Activated CD4-positive, alpha-beta T cell treated with anti-CD3 and anti-CD28 coated beads, Interleukin-2, amount 10 ng/mL, durations not matched to agents 7 days and 5 days (primary cell): ENCODE measurements at places on chromosomes 7 and 10. TPM values are rescaled to one million over a fixed set of nuclear protein-coding genes. Genes with fewer than 3 reads are reported as not detected.

Gene CLEC2L
- not detected for total RNA-seq

Gene CCL24
- not detected for total RNA-seq

DNA sequence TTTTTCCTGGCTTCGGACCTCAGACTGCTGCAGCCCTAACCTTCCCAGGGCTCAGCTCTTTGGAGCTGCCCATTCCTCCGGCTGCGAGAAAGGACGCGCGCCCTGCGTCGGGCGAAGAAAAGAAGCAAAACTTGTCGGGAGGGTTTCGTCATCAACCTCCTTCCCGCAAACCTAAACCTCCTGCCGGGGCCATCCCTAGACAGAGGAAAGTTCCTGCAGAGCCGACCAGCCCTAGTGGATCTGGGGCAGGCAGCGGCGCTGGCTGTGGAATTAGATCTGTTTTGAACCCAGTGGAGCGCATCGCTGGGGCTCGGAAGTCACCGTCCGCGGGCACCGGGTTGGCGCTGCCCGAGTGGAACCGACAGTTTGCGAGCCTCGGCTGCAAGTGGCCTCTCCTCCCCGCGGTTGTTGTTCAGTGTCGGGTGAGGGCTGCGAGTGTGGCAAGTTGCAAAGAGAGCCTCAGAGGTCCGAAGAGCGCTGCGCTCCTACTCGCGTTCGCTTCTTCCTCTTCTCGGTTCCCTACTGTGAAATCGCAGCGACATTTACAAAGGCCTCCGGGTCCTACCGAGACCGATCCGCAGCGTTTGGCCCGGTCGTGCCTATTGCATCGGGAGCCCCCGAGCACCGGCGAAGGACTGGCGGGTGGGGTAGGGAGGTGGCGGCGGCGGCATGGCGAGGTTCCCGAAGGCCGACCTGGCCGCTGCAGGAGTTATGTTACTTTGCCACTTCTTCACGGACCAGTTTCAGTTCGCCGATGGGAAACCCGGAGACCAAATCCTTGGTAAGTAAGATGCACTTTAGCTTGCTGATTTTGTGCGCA lies at the start of gene PLXDC2:
TSS of gene PLXDC2 (plus strand) at position 22 of the 820 bp plus-strand sequence.
- DNase-seq: no peak
- no peaks in the 10 kb centered on the region for H3K36me3 ChIP-seq
- peaks cover 39% of the 10 kb centered on the region for H3K27me3 ChIP-seq

- no peaks in the 10 kb centered on the region for H3K27me3 ChIP-seq
- no peak overlapping the region for H3K27ac ChIP-seq
- no peak overlapping the region for H3K4me3 ChIP-seq
- H3K4me1 ChIP-seq: no peaks in the 10 kb centered on the region
These were observed 1106.8 kb upstream of the LRRTM3 start for GRCh38 chr10:65818990-65819389.

DNA sequence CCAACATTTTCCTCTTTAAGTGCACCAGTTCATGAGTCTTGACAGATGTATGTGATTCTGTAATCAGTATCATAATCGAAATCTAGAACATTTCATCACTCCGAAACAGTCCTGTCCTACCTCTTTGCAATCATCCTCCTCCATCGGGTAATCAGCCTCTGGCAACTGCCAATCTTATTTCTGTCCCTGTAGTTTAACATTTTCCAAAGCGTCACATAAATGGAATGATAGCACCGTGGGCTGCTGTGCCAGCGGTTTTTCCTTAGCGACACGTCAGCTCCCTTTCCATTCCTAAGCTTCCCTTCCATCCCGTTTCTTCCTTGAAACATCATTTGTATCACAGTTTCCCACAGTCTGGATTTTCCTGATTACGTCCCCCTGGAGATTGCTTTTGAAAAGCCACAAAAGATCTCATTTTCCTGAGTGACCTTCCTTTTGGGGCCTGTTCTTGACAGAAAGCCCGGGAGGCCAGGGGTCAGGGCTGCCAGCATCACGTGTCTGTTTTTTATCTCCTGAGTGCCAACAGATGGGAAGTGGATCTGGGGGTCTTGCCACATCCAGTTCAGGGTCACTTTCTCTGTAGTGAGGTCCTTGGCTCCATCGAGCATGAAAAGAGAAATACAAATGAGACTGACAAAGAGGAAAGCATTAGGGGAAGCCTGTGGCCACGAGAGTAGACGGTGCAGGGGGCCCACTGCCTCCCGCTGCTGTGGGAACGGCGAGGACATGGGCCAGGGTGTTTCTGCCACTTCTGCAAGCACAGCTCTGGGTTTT lies 31.6 kb downstream of the TMEM120A start:
- DNase-seq: no peak
- no peaks in the 10 kb centered on the region for H3K4me1 ChIP-seq
- peaks cover under 1% of the 10 kb centered on the region for H3K36me3 ChIP-seq
- no peaks in the 10 kb centered on the region for H3K27me3 ChIP-seq
